ENCODE measurements at places on chromosomes 11 and 22.

DNA sequence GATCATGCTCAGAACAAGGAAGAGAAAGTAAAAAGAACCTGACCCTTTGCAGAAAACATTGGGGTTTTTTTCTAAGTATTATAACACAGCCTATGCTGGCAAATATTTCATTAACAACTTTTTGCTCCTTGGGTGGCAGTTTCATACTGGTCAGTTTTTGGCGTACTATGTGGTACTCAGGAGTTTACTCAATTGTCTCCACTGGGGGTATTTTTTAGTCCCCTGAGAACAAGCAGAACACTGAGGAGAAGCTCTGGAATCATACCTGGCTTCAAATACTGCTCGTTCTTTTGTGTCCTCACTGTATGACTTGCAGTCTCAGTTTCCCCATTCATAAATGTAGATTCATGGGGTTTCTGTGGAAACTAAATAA lies 90.4 kb downstream of the SERGEF start:
- no peak for DNase-seq

- no peak for DNase-seq
These were observed 70.7 kb downstream of the TEAD1 start for GRCh38 chr11:12744826-12745502.

DNA sequence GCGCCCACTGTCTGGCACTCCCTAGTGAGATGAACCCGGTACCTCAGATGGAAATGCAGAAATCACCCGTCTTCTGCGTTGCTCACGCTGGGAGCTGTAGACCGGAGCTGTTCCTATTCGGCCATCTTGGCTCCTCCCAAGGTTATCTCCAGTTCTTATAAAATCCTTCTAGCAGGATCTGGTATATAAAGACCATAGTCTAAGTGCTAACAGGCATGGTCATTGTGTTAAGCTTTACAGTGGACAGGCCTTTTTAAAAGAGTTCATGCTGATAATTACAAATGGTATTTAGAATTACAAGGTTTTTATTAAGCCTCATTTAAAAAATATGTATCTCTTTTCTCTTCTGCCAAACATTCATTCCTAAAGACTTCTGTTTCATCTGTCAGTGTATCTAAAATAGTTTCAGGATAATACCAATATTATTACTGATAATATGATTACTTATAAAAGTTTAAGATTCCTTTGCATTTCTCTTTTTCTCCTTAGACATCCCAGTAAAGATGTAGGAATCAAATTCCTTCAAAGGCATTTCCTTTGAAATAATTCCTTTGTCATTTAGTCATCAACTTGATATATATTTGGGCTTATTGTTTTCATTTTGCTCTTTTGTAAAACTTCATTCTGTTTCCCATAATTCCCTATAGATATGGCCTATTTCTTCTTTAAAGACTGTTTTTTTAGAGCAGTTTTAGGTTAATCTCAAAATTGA lies 20.7 kb downstream of the DDX10 start:
- no peak for DNase-seq

- DNase-seq = no peak
These were observed 96.1 kb upstream of the LRRC55 start for GRCh38 chr11:57085611-57086010.

DNA sequence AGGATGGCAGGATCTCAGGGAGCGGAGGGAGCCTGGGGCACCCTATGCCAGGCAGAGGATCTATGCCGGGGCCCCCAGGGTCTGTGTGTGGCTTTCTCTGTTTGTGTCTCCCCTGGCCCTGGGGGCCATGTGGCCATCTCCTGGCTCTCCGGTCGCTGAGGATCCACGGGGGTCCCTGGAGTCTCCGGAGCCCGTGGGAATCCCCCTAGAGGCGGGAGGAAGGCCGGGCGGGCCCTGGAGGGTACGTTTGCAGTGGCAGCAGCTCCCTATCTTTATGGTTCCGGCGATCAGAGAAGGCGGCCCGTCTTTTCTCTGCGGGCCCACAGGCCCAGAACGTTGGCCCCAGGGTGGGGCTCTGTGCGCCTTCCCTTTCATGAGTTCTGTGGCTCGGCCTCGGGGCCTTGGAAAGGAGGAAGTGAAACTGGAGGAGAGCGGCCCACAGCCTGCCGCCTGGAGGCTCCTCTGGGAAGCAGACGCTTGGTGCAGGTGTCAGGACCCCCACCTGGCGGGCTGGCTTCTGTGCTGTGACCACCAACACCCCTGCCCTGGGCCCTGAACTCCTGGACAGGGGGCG lies 82.1 kb downstream of the KCNQ1 start:
- DNase-seq = no peak

GRCh38 chr11:3152471-3153110 lies 12.5 kb downstream of the OSBPL5 start:
- DNase-seq = no peak

- DNase-seq = no peak
These were observed 37.9 kb downstream of the FAM227A start for GRCh38 chr22:38618258-38618657.

GRCh38 chr22:26229910-26230309 lies 60.6 kb downstream of the SEZ6L start:
- no peak for DNase-seq

DNA sequence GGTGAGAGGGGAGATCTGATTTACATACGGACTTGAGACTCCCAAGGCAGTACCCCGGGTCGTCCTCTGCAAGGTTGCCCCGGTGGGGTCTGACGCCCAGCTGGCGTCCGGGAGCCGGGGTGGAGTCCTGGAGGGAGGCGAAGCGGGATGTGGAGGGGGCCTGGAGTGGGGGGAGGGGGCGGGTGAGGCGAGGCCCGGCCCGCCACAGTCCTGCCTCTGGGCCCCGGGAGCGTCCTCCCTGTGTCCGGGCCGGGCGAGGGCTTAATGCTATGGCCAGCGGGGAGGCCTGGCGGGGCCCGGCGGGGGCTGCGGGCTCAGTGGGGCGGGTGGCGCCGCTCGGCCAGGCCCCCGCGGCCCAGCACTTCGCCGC lies 2.4 kb upstream of the MYBPC3 start:
- DNase-seq = no peak

- DNase-seq = no peak
These were observed 4.4 kb downstream of the EFEMP2 start for GRCh38 chr11:65868076-65868667.

GRCh38 chr11:111977146-111978027 lies 40.2 kb downstream of the DIXDC1 start:
- DNase-seq = no peak

GRCh38 chr11:76185511-76185910 lies 20.8 kb downstream of the WNT11 start:
- no peak for DNase-seq

DNA sequence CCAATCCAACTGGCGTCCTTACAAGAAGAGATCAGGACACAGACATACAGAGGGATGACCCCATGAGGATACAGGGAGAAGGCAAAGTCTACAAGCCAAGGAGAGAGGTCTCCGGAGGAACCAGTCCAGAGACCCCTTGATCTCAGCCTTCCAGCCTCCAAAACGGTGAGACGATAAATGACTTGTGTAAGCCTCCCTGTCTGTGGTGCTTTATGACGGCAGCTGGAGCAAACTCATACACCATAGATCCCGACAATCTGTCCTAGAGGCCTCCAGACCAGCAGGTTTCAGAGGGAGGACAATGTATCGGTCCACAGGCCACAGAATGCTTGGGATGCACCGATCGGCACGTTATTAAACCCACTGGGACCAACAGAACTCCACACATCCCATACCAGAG lies 383.3 kb downstream of the SHANK2 start:
- DNase-seq = no peak

- no peak for DNase-seq
These were observed 6.4 kb downstream of the CD6 start for GRCh38 chr11:60977836-60978235.

GRCh38 chr11:111623527-111624030 lies 21.3 kb downstream of the SIK2 start:
- no peak for DNase-seq

GRCh38 chr22:48238284-48238915 lies 1476.0 kb downstream of the TBC1D22A start:
- DNase-seq = no peak

DNA sequence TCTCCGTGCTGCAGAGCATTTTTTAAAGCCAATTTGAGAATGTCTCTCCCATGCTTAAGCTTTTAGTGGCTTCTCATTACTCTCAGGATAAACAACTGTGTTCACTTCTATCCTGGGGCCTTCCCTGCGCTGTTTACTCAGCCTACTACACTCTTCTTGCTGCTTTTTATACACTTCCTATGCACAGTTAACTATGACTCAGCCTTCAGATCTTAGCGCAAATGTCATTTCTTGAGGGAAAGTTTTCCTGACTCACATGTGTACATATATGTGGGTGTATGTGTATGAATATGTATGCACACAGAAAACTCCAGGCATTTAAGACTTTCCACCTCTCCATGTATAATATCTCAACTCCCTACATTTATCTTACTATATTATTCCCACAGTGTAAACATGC lies 9.8 kb downstream of the THAP12 start:
- peak; percentile 58 for DNase-seq

GRCh38 chr11:862081-862661 lies 19.5 kb downstream of the TSPAN4 start:
- DNase-seq = no peak

DNA sequence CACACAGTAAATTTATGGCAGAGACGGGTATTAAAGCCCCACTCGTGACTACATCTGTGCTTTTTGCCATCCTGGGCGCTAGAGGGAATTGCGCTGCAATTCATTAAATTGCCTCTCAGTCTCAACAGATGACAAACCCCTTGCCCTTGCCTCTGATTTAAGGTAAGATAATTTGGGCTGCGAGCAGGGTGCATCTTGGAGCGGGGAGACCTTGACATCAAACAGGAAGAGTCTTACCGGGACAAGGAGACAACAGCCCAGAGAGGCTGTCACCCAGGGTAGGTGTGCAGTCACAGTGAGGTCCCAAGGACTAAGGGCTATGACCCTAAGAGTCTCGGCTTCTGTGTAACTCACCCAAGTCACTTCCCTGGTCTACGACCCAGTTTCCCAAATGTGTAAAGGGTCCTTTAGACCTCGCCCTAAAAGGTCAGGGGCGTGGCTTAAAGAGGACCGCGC lies 449 bp upstream of the TOM1 start:
- no peak for DNase-seq

- no peak for DNase-seq
These were observed 11.2 kb downstream of the EIF4G2 start for GRCh38 chr11:10797531-10797930.

GRCh38 chr11:11346303-11346702 lies 6.7 kb downstream of the CSNK2A3 start:
- DNase-seq = no peak

DNA sequence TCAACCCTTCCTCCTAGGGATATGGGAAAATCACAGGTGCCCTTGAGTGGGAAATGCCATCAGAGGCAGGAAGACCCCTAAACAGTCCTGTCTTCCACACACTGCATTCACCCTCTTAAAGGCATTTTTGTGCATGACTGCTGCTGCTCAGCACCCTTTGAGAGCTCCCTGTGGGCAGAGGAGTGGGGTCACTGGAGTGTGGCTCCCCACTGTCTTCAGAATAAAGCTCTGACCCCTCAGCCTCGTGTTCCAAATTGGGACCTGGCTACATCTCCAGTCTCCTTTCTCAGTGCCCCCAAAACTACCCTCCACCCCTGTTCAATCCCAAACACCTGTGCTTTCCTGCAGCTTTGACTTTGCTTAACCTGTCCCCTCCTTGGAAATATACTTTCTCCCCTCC lies 46.6 kb downstream of the CHRDL2 start:
- no peak for DNase-seq

- DNase-seq = no peak
These were observed 11.4 kb upstream of the MICAL3 start for GRCh38 chr22:18035751-18036150.

DNA sequence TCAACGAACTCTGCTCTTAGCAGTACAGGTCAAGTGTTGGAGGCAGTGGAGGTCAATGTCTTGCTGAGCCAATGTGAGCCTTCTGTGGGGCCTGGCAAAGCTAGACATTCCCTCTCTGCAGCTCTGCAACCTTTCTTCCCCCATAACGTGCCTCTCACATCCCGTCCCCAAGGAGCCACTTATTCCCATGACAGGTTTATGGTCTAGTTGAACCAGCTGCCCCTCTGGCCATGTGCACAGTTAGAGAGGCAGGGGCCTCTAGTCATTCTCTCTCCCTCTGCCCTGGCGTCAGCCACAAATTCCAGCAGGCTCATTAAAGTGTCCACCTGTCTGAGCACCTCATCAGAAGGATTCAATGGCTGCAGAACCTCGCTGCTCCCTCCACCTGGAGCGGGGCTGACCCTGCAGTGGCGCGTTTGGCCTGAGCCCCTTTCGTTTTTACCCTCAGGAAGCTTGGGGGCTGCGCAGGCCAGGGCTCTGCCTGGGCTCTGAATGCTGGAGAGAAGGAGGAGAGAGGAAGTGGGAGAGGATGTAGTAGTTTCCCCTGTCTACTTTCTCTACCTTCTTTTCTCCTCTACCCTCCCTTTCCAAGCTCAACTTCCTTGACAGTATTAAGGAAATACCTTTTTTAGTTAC lies 302.1 kb upstream of the B3GAT1 start:
- no peak for DNase-seq

- no peak for DNase-seq
These were observed 29.8 kb downstream of the PIK3IP1 start for GRCh38 chr22:31262312-31263133.

GRCh38 chr22:27874185-27874584 lies 44.9 kb downstream of the PITPNB start:
- DNase-seq = no peak

- DNase-seq = no peak
These were observed 786 bp upstream of the ANKRD42 start for GRCh38 chr11:83192606-83193245.

GRCh38 chr11:112200252-112200651 lies 24.9 kb downstream of the BCO2 start:
- no peak for DNase-seq

DNA sequence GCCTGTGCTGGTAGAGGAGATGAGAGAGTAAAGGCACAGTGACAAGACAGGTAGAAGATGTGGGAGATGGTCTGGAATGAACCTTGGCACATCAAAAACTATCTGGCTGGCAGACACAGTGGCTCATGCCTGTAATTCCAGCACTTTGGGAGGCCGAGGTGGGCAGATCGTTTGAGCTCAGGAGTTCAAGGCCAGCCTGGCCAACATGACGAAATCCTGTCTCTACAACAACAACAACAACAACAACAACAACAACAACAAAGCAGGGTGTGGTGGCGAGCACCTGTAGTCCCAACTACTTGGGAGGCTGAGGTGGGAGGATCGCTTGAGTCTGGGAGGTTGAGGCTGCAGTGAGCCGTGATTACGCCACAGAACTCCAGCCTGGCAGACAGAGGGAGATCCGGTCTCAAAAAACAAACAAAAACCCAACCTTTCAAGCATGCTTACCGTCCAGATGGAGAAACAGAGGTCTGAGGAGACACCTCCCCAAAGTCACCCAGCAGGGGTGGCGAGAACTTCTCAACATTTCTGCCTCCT lies 11.8 kb downstream of the KCTD21 start:
- no peak for DNase-seq

DNA sequence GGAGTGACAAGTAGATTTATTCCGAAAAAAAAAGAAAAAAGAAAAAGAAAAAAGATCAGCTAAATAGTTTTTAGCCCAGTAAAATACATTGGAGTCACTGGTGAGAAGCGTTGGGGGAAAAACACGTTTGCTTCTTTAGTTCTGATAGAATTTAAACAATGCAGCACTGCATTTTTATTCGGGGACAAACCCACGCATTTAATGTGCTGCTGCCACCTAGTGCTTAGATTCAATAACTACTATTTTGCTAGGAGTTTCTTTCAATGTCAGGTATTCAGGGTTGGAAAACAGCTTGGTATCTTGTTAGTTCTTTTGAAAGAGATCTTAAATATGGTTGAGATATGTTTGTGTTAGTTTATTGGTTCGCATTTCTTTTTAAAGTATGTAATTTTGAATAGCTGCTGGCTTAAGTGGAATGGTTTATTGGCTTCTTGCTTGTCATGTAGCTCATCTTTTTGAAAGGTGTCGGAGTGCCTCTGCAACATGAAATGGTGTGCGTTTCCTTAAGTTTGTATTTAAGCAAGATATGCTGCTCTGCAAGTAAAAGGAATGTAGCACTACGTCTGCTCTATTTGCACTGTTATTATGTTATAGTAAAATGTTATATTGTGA lies 41.9 kb downstream of the SVIP start:
- no peak for DNase-seq

Data from HS-5 (cell line).